Activated T-helper 17 cell treated with anti-CD3 and anti-CD28 coated beads, Interleukin-2, amount 50 U/mL, for 72 hours (primary cell): ENCODE measurements at places on chromosomes 3 and 15.

DNA sequence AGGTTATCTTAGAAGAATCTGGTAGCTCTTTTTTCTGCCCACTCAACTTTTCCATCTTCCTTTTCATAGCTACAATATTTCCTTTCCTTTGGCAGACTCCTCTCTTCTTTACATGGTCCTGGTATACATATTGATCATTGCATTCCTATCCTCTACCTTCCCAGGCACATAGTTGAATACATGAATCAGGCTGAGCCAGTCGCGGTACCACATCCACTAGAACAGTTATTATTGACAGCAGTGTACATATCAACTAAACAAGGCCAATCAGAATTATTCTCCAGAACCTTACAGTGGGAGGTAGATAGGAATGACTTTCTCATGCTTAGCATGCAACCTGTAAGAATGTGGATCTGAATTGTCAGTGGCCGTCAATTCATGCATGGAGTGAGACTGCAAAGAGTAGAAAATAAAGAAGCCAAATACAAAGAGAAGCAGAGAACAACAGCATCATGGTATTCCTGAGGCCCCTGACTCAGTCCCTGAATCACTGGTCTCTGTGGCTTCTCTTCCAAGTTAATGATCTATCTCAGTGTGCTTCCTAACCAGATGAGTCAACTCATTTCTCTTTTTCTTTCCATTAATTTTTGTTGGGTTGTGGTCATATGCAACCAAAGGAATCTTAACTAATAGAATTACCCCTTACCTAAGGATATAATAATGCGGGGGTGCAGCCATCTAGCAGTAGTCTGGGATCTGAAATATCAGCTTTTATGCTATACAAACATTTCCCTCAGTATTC is 60.9 kb upstream of the DCBLD2 start:
- ATAC-seq = peak; percentile 34

- ATAC-seq = no peak
Measured at GRCh38 chr3:115831864-115832263, 208.6 kb downstream of the GAP43 start.

GRCh38 chr3:40355410-40355809 is 31.6 kb upstream of the ENTPD3 start:
- no peak for ATAC-seq

DNA sequence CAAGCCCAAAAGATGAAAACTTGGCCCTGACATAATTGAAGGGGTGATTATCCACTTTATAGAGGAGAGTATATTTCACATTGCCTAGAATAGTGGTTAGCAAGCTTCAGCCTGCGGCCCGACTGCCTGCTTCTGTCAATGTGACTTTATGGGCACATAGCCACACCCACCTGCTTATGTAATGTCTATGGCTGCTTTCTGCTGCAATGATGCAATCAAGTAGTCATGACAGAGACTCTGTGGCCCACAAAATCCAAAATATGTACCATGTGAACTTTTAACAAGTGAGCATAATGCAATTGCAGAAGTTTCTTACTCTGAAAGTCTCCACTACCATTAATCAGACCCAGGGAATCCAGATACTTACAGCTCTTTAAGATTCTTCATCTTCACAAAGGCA is 103.1 kb downstream of the LRIG1 start:
- ATAC-seq = no peak

DNA sequence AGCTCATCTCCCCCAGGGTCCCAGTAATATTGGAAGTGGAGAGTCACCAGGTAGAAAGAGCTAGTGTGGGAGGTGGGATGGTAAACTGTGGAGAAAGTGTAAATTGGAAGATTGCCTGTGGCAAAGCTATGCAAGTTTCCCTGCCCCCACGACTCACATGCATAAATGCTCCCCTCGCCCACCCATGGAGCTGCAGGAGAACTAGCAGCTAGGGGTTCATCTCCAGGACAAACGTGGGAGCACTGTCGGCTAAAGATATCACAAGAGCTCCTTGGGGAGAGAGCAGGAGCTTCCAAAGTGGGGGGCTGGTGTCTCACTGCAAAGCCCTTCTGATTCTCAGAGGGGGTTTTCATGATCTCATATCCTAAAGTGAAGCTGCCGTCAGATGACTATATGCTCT is 91.4 kb upstream of the PLCL2 start:
- ATAC-seq = no peak

DNA sequence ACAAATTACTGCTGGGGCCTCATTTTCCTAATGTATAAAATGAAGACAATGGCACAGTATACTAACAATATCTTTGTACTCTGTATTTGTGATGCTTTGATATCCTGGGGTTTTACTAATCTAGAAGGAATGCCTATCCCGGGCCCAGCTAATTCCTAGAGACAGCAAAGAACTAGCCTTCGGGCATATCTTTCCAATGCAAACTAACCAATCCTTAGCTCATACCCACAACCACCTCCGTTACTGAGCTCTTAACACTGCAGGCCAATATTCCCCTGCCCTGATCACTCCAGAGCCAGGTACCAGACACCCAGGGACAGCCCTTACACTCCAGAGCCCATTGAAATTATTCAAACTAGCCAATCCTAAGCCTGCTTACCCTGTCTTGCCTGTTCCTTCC is 309.0 kb downstream of the ULK4 start:
- ATAC-seq = no peak

DNA sequence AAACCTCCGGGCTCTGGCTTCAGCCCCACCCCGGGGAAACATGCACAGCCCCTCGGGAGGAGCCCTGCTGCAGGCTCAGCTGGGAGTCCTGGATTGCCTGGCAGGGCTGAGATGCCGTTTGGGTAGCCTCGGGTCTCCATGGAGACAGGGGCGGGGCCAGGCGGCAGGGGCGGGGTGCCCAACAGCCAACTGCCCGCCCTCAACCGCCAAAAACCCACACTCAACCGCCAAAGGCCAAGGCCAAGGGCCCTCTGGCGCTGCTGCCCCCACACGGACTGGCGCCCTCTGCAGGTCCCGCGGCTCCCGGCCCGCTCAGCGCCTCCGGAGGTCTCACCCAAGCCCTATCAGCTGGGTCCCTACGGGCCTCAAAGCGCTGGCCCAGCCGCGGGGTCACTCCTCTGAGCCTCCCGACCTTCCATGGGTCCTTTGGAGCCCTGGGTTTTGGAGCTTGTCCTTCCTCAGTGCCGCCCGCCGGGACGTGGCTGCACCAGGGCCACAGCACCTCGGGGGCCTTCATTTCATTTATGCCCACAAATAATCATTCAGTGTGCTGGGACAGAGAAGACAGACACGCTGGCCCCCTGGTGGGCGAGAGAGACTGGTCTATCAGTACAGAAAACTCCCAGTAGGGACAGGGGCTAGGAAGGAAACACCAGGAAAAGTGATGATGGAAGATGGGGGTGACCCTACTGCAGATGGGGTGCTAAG is 33.5 kb upstream of the ACAD9 start:
- ATAC-seq = peak; percentile 93

DNA sequence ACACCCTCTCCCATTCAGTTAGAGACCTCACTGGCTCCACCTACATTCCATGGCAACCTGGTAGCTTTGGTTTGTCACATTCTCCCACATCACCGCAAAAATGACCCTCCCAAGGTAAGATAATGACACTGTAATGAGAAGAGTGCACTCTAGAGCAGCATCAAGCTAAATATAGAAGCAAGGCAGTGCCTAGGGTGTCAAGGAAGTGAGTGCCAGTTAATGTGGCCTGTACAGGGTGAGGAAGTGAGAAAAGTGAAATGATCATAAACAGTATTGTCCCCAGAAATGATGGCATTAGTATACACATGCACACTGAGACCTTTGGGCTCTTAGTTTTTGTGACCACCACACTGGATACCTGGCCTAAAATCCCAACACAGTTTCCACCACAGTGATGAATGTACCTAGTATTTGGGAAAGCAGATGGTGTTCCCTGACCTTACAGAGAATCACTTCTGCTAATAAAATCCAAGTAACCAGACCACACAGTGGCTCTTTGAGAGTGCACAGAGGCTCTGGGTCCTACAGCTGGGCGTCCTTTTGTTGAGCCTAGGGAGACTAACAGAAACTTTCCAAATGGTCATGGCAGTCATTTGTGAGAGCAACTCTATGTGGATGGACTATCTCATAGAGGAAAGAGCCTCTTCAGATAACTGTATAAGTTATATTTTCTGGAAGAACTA is 106.6 kb downstream of the ARPP21 start:
- ATAC-seq = no peak

DNA sequence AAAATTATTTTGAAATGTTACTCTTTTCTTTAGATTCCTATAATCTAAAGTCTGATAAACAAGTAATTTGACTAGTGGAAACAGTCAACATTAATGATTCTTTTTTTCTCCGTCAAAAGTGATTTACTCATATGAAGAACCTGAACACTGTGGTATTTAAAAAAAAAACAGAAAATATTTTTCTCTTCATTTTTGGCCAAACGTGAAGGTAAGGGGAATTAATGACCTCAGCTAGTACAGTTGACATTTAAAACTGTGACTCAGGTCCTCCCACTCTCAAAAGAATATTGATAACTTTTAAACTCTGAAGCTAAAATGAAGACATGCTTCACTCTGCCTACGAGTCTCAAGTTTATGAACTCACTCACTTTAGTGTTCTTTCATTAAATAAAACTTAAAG is 34.5 kb downstream of the TIGIT start:
- peak; percentile 53 for ATAC-seq

DNA sequence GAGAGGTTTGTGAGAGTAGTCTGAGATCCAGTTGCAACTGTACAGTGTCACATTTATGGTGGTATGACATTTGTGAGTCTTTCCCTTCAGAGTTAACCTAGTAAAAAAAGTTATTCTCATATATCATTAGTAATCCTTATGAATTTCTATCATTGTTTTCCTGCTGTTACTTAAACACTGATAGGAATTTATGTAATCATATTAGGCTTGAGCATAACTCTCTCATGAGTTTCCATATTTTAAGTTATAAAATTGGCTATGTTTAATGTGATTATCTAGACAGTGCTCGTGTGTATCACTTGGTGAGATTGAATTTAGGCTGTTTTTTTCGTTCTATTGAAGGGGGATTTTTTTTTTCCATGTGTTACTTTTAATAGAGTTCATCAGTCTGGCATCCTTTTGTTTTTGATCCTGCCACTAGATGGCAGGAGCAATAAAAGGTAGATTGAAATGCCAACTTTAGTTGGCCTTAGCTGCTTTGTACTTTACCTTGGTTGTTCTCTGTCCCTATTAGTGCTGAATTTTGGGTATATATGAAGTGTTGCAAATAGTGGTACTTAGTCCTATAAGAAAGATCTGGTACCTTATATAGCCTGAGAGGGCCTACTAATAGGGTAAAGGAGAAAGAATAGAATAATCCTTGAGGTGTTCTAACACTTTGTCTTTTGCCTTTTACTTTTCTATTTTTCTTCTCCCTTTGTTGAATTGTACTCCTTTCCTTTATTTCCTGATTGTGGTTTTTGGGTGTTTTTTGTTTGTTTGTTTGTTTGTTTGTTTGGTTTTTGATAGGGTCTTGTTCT is 17.9 kb downstream of the STT3B start:
- ATAC-seq = peak; percentile 60

GRCh38 chr3:143529018-143529478 is 319.2 kb downstream of the SLC9A9 start:
- no peak for ATAC-seq

DNA sequence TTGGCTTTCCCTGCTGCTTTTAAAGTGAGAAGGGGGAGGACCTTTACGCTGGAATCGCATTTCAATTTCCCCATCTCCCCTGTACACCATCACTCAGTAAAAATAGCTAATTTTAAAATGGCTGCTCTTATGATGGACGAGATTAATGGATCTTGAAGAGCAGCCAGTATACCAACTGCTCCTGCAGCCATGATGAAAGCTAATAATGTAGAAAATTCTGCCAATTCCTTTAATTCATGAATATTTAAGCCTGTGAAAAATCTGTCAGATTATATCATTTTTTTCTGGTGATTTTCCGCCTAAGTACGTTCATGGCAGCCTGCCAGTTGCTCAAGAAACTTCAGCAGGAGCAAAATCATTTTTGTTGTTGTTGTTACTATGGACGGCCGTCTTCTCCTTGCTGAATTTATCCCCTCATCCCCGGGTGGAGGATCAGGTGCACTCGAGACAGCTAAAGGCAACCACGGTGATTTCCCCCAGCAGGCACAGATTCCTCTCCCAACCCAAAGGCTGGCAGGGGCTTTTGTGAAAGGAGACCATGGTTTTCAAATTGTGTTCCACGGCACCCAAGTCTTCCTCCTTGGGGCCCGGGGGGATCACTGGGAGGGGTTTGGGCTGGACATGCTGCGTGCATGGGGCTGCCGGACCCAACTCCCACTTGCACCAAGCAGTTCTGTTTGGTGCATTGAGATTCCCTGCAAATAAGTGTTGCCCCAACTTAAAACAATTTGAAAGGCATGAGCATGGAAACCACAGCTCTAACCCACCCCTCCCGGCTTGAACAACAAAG is 289.6 kb downstream of the UACA start:
- no peak for ATAC-seq

DNA sequence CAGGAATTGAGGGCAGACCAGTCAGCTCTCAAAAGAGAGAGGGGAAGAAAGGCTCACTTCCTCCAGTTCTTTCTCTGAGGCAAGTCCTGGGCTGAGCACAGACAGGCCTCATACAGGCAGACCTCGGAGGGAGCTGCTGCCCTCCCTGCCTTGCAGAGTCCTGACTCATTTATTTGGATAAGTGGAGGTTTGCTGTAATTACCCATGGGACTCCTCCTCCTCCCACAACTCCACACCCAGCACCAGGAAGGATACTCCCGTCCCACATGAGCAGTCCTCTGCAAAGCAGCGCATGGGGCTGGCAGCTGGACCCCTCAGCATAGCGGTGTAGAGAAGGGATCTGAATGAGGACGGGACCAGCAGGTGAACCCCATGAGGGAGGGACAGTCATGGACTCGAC is 13.4 kb upstream of the SCN10A start:
- ATAC-seq = no peak

GRCh38 chr3:80087767-80088166 is 320.0 kb upstream of the ROBO1 start:
- ATAC-seq = no peak

DNA sequence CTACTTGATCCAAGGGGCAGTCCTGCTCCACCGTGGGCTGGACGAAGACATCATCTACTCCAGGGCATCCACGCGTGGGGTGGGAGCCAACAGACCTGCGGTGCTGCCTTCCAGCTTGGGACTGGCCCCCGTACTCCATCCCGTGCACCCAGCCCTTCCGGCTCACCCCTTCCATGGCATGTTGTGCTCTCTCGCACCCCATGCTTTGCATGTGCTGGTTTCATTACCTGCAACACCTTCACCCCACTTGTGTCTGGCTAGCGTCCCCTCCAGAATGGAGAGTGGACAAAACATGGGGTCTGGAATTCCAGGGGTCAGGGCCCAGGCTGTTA is 30.2 kb downstream of the SEMA7A start:
- ATAC-seq = no peak

GRCh38 chr3:76212679-76213078 is 427.3 kb upstream of the ZNF717 start:
- no peak for ATAC-seq

DNA sequence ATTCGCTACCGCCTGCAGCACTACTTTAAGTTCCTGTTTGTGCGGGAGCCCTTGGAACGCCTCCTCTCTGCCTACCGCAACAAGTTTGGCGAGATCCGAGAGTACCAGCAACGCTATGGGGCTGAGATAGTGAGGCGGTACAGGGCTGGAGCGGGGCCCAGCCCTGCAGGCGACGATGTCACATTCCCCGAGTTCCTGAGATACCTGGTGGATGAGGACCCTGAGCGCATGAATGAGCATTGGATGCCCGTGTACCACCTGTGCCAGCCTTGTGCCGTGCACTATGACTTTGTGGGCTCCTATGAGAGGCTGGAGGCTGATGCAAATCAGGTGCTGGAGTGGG is 995 bp downstream of the CHST14 start:
- peak; percentile 48 for ATAC-seq

GRCh38 chr3:15113471-15113870 is 14.5 kb upstream of the RBSN start:
- no peak for ATAC-seq

- peak; percentile 97 for ATAC-seq
Measured at GRCh38 chr15:64222573-64223366, 59.9 kb upstream of the PPIB start.
